ENCODE measurements at places on chromosomes 5 and 9. TPM values are rescaled to one million over a fixed set of nuclear protein-coding genes. Genes with fewer than 3 reads are reported as not detected.

- H3K4me3 ChIP-seq = no peak overlapping the region
- H3K27ac ChIP-seq = no peak overlapping the region
- DNase-seq = no peak
- no peaks in the 10 kb centered on the region for H3K36me3 ChIP-seq
Measured at GRCh38 chr5:180157866-180158265, 51.1 kb downstream of the RASGEF1C start.

DNA sequence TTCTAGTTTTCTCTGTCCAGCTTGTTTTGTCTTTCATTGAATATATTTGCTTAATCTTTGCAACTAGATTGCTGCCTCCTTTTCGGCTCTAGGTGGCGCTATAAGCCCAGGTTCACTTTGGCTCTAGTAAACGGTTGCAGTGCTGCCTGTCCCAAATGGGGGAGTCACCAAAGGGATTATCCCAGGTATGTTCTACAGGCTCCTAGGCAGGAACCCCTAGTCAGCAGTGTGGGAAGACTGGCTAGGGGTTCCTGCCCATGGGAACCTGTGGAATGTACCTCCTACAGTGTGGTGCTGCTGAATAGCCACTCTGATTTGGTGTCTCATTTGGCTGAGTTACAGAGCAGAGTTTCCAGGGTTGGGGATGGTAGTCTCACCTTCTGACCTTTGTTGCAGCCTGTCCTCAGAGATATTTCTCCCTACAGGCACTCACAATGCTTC lies 85.2 kb downstream of the ARSB start:
- H3K4me3 ChIP-seq = no peak overlapping the region
- no peaks in the 10 kb centered on the region for H3K36me3 ChIP-seq
- no peak for DNase-seq
- H3K27ac ChIP-seq = no peak overlapping the region
- H3K27me3 ChIP-seq = no peaks in the 10 kb centered on the region

DNA sequence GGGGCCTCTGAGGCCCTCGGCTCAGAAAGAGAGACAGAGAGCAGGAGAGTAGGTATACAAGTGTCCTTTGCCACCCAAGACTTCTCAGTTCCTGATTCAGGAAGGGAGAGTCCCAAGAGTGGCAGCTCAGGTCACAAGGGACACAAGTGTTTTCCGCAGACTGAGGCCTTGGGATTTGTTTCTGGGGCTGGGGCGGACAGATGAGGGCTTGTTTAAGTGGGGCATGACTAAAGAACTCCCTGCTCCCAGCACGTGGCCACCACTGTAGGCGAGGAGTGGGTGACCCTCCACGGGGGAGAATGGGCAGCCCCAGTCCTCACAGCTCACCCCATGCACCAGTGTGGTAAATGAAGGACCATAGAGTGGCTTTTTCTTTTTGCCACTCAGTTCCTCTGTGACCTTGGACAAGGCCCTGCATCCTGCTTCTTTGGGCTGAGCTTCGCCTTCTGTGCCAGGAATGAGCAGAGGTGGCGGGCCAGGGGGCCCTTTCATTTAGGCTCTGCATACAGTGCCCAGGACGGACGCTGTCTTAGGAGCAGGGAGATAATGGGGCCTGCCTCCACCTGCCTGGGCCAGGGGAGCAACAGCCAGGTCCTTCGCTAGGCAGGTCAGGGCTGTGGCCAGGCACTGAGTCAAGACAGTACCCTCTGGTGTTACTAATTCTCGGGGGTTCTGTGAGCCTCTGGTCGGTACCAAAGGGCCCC lies 50.8 kb downstream of the AMBP start:
- no peaks in the 10 kb centered on the region for H3K36me3 ChIP-seq
- peak; percentile 1 for DNase-seq
- no peak overlapping the region for H3K4me3 ChIP-seq
- no peaks in the 10 kb centered on the region for H3K4me1 ChIP-seq
- H3K27ac ChIP-seq = no peak overlapping the region
- no peaks in the 10 kb centered on the region for H3K27me3 ChIP-seq

GRCh38 chr9:38227061-38227540 lies 158.1 kb upstream of the SHB start:
- no peaks in the 10 kb centered on the region for H3K36me3 ChIP-seq
- H3K4me1 ChIP-seq = no peaks in the 10 kb centered on the region
- H3K27me3 ChIP-seq = no peaks in the 10 kb centered on the region
- peak; percentile 28 for DNase-seq
- H3K27ac ChIP-seq = no peak overlapping the region
- H3K4me3 ChIP-seq = no peak overlapping the region

DNA sequence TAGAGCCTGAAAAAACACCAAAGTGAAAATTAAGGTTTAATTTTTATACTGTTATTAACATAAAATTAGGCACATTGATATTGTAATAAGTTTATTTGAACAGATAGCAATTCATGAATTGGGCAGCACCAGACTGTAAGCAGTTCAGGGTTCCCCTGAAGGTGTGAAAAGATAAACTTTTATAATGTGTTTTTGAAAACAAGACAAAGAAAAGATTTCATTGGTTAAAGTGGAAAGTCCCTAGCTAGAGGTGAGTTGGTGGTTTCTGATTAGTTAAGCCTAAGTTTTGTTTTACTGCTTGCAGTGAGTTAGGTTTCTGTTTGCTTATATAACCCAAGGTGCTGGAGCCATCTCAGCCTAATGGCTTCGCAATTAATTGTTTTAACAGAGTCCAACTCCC lies 96.5 kb upstream of the RPS23 start:
- H3K4me1 ChIP-seq = no peaks in the 10 kb centered on the region
- no peaks in the 10 kb centered on the region for H3K27me3 ChIP-seq
- H3K36me3 ChIP-seq = no peaks in the 10 kb centered on the region
- no peak overlapping the region for H3K4me3 ChIP-seq
- no peak for DNase-seq

Gene CEP78
- total RNA-seq = 16.5 TPM

Gene SLC25A48
- total RNA-seq = 0.85 TPM

Gene SPINK7
- total RNA-seq = not detected
